ENCODE measurements at places on chromosomes 13 and 19.

GRCh38 chr13:78030341-78030896 lies 111.8 kb upstream of the EDNRB start:
- no peak for DNase-seq

DNA sequence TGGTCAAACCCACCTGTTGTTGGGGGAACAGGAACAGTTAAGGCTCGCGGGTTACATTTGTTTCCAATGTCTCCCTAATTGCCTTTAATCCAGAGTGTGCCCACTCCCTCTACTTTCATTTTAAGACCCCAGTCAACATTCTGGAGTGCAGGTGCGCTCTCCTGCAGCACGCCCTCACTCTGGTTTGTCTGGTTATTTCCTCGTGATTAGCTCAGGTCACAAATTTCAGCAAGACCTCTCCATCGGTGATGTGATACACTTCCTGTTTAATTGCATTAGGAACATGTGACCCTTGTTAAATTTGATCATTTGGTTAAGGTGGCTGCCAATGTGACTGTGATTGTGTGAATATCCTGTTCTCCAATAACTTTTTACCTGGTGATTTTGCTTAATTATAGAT lies 53.0 kb downstream of the TEX29 start:
- DNase-seq, result no peak

GRCh38 chr19:29383696-29384095 lies 142.1 kb upstream of the VSTM2B start:
- no peak for DNase-seq

DNA sequence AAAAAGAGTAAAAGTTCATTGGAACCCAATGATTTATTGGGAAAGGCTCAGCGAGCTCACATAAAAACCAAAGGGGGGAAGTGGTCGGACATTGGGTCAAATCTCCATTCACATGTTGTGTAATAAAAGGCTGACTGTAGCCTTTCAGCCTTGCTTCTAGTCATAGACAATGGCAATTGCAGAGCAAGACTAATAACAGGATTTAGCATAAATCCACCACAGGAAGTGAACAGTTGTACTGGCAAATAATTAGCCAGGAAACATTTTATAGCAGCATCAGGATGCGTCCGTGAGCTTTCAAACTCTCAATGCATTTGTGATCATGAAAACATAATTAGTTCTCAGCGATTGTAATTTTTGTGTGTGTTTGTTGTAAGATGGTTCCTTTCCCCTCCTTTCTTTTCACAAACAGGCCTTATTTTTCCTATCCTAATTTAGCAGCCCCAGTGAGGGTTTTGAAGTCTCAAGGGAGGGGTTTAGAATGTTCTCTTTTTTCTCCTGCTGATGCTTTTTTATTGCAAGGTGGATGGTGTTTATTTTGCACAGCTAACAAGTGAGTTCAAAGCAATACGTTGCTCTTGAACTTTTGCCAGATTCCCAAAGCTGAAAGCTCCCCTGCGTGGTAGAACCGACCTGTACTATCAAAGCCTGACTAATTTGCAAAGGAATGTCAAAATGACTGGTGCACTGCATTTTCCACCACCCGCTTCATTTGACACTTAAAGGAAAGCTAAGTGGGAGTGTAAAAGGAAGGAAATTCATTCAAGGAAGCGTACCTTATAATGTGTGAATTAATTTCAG lies 105.6 kb downstream of the SPRY2 start:
- DNase-seq, result no peak

DNA sequence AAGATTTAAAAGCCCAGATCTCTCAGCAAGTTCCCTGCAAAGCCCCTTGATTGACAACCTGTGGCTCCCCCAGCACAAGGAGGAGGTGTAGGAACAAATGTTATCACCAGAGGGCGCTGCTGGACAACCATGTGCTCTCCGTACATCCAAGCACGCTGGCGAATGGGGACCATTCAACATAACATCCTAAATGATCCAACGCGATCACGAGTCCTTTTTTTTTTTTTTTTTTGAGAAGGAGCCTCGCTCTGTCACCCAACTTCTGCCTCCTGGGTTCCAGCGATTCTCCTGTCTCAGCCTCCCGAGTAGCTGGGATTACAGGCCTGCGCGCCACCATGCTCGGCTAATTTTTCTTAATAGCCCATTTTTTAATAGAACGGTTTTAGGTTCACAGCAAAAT lies 52.0 kb downstream of the NWD1 start:
- peak; percentile 66 for DNase-seq

- DNase-seq, result no peak
Measured at GRCh38 chr13:106558527-106558926, 9.4 kb downstream of the ARGLU1 start.

GRCh38 chr19:11587302-11587974 lies 9.8 kb upstream of the ZNF627 start:
- peak; percentile 47 for DNase-seq

DNA sequence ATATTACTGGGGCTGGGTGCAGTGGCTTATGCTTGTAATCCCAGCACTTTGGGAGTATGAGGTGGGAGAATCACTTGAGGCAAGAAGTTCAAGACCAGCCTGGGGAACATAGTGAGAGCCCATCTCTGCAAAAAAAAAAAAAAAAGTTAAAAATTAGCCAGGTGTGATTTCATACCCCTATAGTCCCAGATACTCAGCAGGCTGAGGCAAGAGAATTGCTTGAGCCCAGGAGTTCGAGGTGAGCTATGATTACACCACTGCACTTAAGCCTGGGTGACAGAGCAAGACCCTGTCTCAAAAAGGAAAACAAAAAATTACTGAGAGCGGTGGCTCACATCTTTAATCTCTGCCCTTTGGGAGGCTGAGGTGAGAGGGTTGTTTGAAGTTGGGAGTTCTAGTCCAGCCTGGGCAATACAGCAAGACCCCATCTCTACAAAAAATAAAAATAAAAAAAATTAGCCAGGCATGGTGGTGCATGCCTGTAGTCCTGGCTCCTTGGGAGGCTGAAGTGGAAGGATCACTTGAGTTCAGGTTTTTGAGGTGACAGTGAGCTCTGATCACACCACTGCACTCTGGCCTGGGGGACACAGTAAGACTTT lies 87.5 kb downstream of the ZMYM2 start:
- no peak for DNase-seq

DNA sequence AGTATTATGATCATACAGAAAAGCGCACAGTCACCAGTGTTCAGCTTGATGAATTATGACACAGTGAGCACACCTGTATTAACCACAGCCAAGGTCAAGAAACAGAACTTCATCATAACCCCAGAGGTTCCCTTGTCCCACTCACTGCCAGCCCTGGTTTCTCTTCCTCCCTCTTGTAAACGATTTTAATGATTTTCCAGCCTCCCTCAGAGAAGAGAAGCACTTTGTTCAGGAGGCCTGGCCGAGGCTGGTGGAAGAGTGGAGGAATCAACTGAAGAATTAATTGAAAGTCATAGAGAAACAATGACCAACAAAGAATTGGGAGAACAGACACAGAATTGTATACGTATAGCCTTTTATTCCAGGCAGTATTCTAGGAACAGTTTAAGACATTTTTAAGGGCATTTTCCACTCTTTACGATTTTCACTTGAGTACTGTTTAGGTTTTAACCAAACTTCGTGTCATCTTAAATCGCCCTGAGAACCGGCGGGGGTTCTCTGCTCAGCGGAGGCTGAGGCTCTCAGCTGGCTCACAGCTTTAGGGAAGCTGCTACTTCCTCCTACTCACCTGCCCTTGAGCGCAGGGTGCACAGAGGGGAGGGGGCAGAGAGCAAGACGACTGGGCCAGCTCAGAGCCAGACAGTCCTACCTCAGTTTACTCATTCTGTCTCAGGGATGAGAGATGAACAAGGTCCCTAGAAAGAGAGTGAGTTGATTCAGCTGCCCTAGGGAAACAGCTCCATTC lies 108.6 kb downstream of the AKAP11 start:
- DNase-seq, result no peak

GRCh38 chr13:74683411-74683810 lies 549.2 kb upstream of the KLF12 start:
- DNase-seq, result peak; percentile 1

DNA sequence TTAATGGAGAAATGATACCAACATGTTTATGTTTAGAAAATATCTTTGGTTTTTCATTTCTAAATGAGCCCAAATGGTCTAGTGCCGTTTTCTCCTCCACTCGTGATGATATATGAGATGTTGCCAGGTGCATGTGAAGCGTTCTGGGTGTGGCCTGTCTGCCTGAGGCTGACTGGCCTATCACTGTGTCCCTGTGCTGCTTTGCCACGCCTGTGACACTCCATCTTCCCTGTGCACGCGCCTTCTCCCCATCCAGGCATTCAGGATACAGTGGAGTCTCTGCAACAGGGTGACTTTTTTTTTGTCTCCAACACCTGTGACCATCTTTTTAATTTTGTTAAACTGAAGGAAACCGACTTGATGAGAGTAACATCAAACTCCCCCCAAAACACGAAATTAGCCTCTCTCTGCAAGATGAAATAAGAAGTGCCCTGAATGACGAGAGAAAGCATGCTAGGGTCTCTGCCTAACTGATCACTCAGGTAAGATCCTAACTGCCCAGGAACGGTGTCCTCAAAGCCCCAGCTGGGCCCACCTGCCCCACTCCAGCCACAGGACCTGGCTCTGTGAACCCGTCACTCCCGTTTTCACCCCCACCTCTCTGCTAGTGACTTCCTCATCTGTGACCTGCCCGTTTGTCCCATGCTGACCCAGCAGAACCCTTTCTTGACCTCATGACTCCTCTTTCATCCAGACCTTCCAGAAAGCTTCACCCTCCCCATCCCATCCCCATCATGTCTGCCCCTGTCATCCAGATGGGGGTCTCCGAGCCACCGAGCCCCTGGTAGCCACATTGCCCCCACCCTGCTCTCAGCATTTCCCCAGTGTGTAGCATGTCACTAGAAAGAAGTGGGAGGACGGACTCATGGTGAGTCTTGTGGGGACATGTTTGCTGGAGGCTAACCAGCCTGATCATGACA lies 33.2 kb upstream of the TFDP1 start:
- no peak for DNase-seq

- DNase-seq, result peak; percentile 27
Measured at GRCh38 chr19:12117201-12117970, 22.8 kb downstream of the ZNF20 start.

GRCh38 chr19:28883241-28883693 lies 329.7 kb downstream of the UQCRFS1 start:
- no peak for DNase-seq

DNA sequence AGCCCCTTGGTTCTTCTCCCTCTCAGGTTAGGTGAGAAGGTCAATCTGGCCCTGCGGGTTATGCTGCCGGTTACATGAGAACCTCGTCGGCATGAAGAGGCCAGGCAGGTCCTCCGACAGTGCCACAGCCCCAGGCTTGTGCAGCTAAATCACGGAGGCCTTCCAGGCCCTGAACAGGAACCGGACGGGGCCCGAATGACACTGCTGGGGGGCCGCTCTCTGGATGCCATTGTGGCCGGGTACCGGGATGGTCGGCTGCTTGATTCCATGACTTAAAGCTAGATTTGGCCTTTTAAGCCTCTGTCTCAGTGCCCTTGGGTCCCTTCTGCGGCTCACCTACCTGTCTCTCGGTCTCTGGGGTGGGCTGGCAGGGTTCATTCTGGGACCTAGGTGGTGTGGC lies 48.4 kb downstream of the C1QTNF9 start:
- DNase-seq, result no peak

- no peak for DNase-seq
Measured at GRCh38 chr13:107574517-107575210, 640.7 kb downstream of the LIG4 start.

DNA sequence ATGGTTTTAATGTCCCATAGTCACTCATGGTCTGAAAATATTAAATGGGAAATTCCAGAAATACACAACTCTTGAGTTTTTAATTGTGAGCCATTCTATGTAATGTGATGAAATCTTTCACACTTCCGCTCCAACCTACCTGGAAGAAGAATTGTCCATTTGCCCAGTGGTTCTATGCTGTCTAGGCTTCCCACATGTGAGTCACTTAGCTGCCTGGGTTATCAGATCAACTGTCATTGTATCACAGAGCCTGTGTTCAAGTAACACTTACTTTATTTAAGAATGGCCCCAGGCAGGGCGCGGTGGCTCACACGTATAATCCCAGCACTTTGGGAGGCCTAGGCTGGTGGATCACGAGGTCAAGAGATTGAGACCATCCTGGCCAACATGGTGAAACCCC lies 1450.5 kb downstream of the EFNB2 start:
- DNase-seq, result no peak

GRCh38 chr19:49585023-49585422 lies 3.9 kb downstream of the PRRG2 start:
- no peak for DNase-seq

DNA sequence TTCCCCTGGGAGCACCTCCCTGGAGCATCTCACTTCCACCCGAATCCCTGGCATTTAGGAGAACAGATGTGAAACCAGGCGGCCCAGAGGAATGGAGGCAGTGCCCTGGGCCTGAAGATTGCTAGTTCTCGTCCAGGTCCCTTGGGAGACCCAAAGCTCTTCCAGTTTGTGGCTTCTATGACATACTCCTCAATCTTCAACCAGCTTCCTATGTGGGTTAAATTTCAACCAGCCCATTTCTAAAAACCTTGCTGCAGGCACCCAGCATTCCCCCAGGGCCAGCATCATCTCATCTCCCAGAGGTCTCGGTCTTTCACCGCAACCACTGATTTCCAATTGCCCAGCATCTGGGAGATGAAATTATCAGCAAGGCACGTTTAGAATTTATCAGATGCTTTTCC lies 46.0 kb upstream of the STK24 start:
- DNase-seq, result no peak

- no peak for DNase-seq
Measured at GRCh38 chr13:24893863-24894262, 129.9 kb downstream of the RNF17 start.

- DNase-seq, result no peak
Measured at GRCh38 chr13:84249463-84249862, 367.2 kb upstream of the SLITRK1 start.

DNA sequence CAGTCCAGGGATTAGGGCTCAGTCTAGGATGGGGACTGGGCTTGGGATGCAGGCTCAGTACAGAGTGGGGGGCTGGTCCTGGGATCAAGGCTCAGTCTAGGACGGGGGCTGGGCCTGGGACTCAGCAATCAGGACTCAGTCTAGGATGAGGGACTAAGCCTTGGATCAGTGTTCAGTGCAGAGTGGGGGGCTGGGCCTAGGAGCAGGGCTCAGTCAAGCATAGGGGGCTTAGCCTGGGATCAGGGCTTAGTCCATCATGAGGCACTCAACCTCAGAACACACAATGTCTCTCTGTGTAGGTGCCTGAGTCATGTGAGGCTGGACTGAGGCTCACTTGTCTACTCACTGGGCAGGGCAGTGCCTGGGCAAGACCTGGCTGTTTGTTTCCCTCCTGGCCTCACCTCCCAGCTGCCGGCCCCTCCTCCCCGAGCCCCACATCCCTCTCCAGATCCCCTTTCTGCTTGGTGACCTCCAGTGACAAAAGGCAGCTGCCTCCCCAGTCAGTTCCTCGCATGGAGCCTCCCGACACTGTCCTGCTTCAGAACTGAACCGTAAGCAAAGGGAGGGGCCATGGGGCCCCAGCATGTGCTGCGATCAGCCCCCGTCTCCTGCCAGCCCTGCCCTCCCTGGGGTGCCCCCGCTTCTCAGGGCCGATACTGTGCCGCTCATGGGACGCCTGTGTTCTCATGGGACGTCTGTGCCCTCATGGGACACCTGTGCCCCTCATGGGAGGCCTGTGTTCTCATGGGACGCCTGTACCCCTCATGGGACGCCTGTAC lies 6.5 kb upstream of the S1PR4 start:
- DNase-seq, result peak; percentile 71

Data from HepG2 (cell line).